ENCODE measurements at places on chromosomes 4 and X. TPM values are rescaled to one million over a fixed set of nuclear protein-coding genes. Genes with fewer than 3 reads are reported as not detected.

- no peak for DNase-seq
Observed at GRCh38 chrX:29671421-29671820, 543.9 kb upstream of the MAGEB2 start.

DNA sequence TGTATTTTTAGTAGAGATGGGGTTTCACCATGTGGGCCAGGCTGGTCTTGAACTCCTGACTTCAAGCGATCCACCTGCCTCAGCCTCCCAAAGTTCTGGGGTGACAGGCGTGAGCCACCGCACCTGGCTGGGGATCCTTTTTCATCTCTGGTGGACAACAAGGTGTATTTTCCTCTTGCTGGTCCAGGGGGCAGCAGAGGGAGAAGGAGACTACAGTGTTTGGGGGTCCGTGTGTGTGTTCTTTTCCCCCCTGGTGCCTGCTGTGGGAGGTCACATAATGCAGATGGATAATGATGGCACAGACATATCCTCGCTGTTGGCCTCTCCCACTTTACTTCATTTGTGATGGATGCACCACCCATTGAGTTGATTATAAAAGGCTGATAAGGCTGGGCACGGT is 39.0 kb upstream of the CD99 start:
- DNase-seq: no peak

CT45A1 gene
- not detected for total RNA-seq

- DNase-seq: no peak
Observed at GRCh38 chr4:94834501-94834900, 76.7 kb downstream of the BMPR1B start.

DNA sequence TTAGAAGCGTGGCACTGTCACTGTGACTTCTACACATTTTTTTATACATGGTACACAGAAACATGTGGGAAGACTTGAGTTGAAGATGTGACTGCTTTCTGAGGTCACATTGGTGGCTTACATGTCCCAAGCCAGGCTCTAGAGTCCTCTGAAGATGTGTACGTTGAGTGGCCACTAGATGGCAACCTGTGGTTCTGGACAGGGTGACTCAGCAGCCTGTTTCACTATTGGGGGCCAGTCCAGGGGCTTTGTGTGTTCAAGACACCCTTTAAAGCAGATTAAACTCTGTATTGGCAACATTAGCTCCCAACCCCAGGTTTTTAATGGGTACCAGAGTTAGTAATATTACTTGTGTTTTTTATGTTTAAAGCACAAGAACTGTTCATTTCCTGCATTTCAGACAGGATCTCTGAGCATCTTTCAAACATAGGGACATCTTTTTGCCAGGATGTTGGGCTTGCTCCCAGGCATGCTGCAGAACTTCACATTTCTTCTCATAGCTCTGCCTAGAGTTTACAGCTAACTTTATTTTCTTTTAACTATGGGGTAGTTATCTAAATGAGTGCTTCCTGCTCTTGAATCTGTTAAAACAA is 53.0 kb downstream of the DCUN1D4 start:
- DNase-seq: peak; percentile 36

- DNase-seq: no peak
Observed at GRCh38 chrX:108359806-108360602, 78.2 kb downstream of the COL4A6 start.

NAP1L2 gene
- total RNA-seq: 1.8 TPM

- no peak for DNase-seq
Observed at GRCh38 chrX:151875270-151876026, 37.2 kb upstream of the MAGEA4 start.

TMEM128 gene
- 12.9 TPM for total RNA-seq

DNA sequence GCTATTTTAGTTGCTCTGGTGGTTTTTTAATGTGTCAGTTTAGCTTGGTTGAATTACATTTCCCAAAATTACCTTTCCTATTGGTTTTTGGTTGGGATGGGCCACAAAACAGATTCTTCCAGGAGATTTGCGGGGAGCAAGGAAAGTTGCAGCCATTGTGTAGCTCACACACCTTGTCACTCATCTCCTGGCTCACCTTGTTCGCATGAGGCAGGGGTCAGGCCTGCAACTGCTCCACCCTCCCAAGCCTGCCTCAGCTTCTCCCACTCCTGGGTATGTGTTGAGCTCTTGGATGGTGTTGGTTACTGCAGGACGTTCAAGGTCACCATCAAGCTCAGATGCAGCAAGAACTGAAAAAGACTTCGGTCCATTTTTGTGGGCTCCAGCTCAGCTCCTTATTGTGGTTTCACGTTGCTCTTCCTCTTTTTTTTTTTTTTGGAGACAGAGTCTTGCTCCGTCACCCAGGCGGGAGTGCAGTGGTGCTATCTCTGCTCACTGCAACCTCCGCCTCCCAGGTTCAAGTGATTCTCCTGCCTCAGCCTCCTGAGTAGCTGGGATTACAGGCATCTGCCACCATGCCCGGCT is 95.6 kb upstream of the METTL14 start:
- no peak for DNase-seq

GRCh38 chr4:19623866-19624265 is 627.8 kb upstream of the SLIT2 start:
- no peak for DNase-seq

GRCh38 chr4:13548059-13548983 is 4.0 kb upstream of the NKX3-2 start:
- no peak for DNase-seq

- DNase-seq: no peak
Observed at GRCh38 chr4:82802911-82803310, 4.3 kb upstream of the SCD5 start.

- no peak for DNase-seq
Observed at GRCh38 chr4:15754323-15754722, 23.8 kb upstream of the CD38 start.

DNA sequence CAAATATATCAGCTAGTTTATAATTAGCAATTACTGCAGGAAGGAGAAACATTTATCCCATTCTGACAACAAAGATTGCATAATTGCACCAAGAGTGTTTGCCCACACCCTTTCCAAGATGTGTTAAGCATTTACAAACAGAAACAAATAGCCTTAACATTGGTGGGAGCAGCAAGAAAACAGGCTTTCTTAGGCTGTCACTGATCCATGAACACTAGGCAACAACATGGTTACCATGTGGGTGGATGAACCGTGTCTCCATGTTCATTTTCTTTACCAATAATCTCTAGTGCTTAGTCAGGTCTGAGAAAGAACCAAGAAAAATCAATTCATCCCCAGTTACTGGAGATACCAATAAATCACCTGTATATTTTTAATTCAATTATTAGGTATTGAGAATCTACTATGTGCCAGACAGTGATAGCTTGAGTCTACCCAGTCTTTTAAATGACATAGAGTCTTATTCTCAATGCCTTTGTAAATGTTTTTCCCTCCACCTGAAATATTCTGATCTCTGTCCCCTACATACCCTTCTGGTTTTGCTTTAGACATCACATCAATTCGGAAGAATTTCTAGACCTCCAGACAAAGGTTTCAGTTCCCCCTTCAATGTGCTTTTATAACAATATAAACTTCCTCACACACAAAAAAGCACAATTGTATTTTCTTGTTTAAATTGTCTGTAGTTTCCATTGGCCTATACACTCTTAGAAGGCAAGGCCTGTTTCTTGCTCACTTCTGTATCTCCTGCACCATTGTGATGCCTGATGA is 286.6 kb downstream of the PPP1R2C start:
- no peak for DNase-seq

- DNase-seq: no peak
Observed at GRCh38 chr4:121973816-121974215, 22.0 kb upstream of the TRPC3 start.

DNA sequence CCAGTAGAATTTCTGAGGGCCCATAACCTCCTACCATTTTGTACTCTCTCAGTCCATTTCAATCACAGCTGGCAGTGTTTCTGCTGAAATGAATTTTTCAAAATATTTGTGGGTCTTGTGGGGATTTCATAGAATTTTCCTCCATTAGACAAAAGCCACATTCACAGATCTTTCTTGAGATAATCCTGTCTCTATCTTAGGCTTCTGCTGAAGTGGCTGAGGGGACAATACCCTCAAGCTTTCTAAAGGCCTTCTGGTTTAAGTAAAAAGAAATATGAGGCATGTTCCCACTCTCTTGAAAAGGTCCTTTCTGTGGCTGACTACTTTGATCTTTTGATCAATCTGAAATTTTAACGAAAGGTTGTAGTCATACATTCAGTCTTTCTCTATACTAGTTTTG is 1930.0 kb upstream of the AGA start:
- no peak for DNase-seq

DNA sequence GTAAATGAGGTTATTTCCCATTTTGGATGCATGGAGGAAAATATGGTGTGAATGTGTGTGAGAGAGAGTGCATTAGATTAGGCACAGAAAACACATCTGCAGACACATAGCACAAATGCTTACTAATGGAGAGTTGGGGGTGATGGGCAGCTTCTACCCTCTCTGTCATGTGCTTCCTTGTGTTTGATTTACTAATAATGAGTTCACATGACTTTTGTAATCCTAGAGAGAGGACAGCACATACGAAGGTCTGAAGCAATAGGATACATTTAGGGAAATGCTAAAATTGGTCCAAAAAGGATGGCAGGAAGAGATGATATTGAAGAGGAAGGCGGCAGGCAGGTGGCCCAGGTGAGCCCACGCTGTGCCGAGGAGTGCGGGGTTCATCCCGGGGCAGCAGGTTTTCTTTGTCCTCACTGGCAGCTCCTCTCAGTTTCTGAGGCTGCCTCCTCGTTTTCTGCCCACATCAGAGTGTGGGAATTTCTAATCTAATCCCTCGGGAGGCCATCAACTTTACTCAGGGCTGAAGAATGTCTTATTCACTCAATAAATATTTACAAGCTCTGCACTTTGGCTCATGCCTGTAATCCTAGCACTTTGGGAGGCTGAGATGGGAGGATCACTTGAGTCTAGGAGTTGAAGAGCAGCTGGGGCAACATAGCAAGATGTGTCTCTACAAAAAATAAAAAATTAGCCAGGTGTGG is 15.9 kb upstream of the MAP9 start:
- peak; percentile 39 for DNase-seq

GPR34 gene
- not detected for total RNA-seq

- no peak for DNase-seq
Observed at GRCh38 chrX:94511564-94511963, 837.6 kb downstream of the FAM133A start.

- no peak for DNase-seq
Observed at GRCh38 chr4:7652451-7652881, 217.7 kb upstream of the PSAPL1 start.

DNA sequence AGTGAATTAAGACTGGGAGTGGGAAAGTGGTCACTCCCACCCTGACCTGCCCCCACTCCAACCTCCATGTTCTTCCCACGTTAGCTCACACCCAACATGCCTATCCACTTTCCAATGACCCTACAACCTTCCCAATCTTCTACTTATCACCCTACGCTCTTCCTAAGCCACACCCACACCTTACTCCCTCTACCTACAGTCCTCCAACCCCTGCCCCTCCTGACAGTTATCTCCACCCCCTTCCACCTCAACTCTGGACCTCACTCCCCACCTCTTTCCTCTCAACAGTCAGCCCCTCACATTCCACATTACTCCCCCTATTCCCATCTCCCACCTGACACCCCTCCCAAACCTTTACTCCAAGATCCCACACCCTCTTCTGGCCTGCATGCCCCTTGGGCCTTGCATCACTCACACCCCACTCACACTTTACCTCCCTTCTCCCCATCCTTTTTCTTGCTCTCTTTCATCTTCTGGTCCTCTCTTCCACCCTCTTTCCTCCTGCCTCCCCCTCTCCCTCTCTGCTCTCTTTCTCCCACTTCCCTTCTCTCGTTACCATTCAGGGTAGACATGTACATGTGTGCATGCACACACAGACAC is 6.9 kb downstream of the NALF2 start:
- no peak for DNase-seq

CCNB3 gene
- total RNA-seq: 0.64 TPM

All from Panc1 (cell line).